ENCODE measurements at places on chromosomes 1 and 21. TPM values are rescaled to one million over a fixed set of nuclear protein-coding genes. Genes with fewer than 3 reads are reported as not detected.

DNA sequence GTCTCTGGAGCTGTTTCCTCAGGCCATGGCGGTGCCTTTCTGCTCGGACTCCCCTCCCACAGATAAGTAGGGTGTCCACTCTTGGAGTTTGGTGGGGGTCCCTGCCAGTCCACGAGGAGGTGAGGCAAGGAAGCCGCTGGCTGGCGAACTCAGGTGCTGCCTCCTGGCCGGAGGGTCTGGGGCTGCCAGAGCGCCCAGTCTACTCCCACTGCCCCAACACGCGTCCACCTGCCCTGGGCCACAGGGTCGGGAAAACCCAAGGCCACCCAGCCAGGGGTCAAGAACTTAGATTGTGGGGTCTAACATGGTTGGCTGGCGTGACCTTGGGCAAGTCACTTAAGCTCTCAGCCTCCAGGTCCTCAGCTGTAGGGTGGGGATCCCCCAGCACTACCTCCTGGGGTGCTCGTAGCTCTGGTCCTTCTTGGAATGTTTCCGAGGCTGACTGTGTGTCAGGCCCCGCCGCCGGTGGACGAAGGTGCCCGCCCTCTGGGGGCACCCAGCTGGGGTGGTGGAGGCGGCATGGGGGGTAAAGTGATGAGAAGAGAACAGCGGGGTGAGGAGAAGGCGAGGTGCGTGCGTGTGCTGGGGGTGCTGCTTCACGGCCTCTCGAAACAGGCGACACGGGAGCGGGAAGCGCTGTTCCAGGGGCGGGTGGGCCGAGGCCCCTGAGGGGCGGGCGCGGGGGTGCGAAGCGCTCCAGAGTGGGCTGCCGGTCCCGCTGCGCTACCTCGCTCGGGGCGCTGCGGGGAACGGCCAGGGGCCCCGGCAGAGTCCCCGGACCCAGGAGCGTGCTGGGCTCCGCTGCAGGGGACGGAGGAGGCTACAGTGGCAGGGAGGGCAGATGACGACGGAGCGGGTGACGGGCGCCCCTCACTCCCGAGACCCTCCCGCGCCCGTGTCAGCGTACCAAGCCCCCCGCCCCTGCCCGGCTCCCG lies 1.2 kb downstream of the SH2D5 start:
- no peak for DNase-seq

- DNase-seq, result peak; percentile 22
Measured at GRCh38 chr21:15825700-15826099, 95.9 kb downstream of the USP25 start.

Gene CATSPERE
- total RNA-seq, result 0.47 TPM

GRCh38 chr21:25735646-25736597 lies 1.1 kb downstream of the GABPA start:
- peak; percentile 92 for DNase-seq

Gene CORT
- total RNA-seq, result not detected

DNA sequence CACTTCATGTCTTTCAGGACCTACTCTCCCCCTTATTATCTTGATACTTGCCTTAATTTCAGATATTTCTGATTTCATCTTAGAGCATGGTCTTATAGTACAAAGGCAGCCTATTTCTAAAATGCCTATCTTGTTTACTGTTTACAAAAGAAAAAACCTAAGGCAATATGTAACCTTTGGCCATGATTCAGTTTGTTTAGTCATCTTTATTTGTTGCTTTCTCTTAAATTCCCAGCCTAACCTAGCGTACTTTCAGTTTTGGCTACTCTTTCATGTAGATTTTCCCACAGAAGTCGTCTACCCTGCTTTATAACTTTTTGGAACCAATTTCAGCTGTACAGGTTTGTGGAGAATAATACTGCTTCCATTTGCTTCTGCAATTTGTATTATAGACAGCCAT lies 81.8 kb downstream of the KIF1B start:
- DNase-seq, result no peak

Gene SPRR2A
- not detected for total RNA-seq

GRCh38 chr1:228955691-228956090 lies 220.4 kb downstream of the RHOU start:
- DNase-seq, result no peak

Gene KIF1B
- total RNA-seq, result 135 TPM

Gene DPT
- not detected for total RNA-seq

GRCh38 chr1:155175281-155175926 lies 1.8 kb downstream of the TRIM46 start:
- DNase-seq, result no peak

Gene CYP4Z1
- total RNA-seq, result not detected

GRCh38 chr1:54252371-54252936 lies 52.5 kb downstream of the MRPL37 start:
- no peak for DNase-seq

DNA sequence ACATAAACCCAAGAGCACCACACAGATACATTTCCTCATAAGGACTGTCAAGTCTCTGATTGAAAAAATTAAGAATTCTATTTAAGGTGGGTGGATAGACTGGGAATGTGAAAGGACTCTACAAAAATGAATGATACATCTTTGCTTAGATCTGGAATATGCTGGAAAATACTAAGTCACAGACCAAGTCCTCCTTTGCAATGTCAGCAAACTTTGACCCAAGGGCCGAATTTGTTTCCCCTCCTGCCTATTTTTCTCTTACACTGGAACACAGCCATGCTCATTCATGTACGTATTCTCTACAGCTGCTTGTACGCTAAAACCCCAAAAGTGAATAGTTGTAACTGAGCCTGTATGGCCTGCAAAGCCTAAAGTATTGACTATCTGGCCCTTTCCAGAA lies 180.7 kb downstream of the ADSS2 start:
- no peak for DNase-seq

Gene KRTAP7-1
- total RNA-seq, result not detected

Gene GFI1
- 0.29 TPM for total RNA-seq

GRCh38 chr1:19619697-19620384 lies 24.3 kb upstream of the NBL1 start:
- no peak for DNase-seq

- DNase-seq, result no peak
Measured at GRCh38 chr21:45064618-45065399, 9.6 kb upstream of the ADARB1 start.

Gene GCLM
- total RNA-seq, result 9.0 TPM

Gene LCE1F
- total RNA-seq, result not detected

Measured in myocyte (in vitro differentiated cells).